Activated CD4-positive, CD25-positive, alpha-beta regulatory T cell (primary cell): ENCODE measurements at places on chromosomes 2 and 18.

GRCh38 chr2:200756618-200757321, 54.9 kb upstream of the BZW1 start:
- DNase-seq: no peak

GRCh38 chr18:24064391-24065100, 50.0 kb downstream of the TTC39C start:
- DNase-seq: no peak

DNA sequence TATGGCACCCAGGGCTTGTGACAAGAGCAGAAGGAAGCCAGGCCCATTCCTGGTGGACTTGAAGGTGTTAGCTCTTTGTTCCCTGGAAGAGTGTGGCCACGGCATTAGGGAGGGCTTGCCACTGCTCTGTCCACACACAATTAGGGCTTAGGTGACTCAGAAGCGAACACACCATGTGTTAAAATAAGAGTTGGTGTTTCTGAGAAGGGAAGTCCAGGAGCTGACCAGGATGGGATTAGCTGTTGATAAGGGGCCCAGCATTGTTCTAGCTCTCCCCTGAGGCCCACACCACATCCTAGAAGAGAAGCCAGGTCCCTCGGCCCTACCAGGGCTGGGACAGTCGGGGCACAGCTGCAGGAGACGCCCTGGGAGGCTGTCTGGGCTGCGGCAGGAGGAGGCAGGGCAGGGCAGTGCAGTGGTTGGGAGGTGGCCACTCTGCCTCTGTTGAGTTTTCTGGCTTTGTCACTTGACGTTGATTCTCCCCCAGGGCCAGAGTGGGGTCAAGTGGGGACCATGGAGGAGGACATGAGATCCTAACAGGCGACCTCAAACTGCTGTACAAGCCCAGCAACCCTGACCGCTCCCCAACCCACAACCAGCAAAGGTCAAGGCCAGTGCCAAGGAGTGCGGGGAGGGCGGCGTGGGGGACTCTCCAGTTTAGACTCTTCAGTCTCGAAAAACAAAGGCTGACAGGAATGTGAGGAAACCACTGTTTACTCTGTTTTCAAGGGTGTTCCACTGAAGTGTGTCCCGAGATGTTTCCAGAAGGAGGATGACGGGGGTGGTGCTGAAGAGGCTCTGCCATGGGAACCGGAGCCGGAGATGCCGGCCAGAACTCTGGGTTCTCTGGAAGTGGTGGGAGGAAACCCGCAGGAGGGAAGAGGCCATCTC, 16.8 kb downstream of the GNLY start:
- no peak for DNase-seq

GRCh38 chr2:10721396-10722251, at the start of gene ATP6V1C2:
ATP6V1C2 (plus strand) TSS chr2:10721630; CDS start chr2:10722850, 1,220 bp downstream.
- no peak for DNase-seq

DNA sequence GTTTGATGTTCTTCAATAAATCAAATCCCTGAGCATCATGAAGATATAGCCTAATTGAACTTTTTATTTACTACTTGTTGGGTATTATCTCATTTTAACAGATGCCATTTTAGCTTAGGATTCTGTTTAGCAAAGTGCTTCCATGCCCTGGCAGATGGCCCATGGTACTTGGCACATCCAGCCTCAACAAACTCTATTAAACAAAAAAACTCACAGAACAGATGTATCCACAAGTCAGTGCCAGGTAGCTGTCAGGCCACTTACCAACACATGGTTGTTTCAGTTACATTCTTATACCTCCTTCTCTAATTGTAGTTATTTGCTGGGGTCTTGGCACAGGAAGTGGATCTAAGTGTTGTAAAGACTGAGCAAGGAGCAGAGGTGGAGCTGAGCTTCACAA, 29.6 kb downstream of the GAD1 start:
- no peak for DNase-seq

DNA sequence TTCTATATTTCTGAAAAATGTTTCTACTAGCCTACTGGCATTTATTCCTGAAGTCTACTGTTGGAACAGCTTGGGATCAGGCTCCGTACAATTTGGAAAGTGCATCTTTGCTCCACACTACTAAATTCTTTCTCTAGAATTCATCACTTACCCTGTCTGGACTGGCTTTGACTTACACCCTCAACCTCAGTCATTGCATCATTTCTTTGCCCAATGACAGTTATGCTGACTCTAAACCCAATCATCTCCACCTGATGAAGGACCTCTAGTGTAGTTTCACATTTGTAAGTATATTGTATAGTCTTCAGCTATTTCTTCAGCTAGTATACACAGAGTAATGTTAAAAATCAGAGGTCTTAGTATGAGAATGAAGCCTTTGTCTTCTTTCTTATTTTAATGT, 359.6 kb upstream of the MC4R start:
- no peak for DNase-seq

DNA sequence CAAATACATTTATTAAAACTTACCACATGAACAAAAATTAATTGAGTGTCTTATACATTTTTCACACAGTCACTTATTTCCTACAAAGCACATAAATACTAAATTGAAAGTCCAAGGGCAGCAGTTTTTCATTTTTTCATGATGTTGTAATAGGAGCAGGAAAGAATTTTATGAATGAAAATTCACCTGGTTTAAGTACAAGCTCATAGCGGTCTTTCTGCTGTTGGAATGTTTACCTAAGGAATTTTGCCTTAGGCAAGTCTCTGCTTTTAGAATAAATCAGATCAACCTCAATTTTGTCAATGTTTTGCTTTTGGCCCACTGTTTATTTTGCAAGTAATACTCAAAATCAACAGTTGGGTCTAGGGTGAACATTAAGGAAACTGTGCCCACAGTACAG, 40.0 kb downstream of the ETAA1 start:
- DNase-seq: no peak

- no peak for DNase-seq
Observed at GRCh38 chr2:233059547-233059796, 670 bp upstream of the INPP5D start.

DNA sequence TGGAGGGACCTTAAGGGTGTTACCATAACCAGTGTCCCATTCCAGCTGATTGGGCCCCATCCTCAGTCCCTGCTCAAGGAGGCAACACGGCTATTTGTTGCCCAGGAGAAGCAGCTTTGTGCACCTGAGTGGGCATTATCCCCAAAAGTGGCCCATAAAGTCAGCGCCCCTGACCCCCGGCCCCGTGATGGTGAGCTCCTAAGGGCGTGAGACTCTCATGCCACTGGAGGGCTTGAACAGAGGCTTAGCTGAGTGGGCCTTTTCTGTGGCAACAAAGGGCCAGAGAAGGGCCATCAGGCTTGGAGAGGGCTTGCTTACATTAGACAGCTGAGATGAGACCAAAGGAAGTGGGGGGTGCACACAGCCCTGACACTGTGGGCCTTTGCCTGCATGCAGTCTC, 99.2 kb upstream of the RAB6C start:
- no peak for DNase-seq

DNA sequence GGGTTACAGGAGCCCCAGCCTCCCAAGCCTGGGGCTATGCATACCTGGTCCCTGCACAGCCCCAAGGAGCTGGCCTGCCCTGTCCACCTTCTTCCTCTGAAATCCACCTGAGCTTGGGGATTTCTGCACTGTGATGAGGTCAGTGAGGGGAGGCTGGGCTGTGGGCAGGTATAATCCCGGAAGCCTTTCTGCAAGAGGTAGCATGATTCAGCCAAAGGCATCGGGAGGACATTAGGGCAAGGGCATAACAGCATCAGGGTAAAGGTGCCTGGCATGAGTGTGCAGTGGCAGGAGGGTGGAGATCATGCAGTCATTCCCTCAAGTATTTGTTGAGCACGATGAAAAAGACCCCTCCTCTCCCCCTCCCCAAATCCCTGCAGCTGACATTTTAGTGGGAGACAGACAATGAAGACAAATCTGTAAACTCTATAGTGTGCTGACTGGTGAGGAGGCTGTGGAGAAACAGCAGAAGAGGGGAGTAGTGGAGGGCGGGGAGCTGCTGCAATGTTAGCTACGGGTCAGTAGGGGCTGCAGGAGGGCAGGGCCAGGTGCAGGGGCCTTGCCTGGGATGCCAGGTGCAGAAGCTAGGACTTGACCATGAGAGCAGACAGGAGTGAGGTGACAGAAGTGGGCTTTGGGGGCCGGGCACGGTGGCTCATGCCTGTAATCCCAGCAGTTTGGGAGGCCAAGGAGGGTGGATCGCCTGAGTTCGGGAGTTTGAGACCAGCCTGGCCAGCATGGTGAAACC, 18.7 kb downstream of the ZFP36L2 start:
- DNase-seq: no peak

DNA sequence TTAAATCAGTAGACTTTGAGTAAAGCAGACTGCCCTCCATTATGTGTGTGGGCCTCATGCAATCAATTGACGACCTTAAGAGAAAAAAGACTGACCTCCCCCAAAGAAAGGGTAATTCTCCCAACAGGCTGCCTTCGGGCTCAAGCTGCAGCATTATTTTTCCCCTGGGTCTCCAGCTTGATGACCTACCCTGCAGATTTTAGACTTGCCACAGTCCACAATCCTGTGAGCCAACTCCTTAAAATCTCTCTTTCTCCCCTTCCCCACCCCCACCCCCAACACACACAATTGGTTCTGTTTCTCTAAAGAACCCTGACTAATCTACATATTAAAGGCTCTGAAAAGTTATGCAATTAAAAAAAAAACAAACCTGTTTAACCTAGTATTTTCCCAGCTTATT, 89.4 kb downstream of the RNF152 start:
- DNase-seq: no peak

DNA sequence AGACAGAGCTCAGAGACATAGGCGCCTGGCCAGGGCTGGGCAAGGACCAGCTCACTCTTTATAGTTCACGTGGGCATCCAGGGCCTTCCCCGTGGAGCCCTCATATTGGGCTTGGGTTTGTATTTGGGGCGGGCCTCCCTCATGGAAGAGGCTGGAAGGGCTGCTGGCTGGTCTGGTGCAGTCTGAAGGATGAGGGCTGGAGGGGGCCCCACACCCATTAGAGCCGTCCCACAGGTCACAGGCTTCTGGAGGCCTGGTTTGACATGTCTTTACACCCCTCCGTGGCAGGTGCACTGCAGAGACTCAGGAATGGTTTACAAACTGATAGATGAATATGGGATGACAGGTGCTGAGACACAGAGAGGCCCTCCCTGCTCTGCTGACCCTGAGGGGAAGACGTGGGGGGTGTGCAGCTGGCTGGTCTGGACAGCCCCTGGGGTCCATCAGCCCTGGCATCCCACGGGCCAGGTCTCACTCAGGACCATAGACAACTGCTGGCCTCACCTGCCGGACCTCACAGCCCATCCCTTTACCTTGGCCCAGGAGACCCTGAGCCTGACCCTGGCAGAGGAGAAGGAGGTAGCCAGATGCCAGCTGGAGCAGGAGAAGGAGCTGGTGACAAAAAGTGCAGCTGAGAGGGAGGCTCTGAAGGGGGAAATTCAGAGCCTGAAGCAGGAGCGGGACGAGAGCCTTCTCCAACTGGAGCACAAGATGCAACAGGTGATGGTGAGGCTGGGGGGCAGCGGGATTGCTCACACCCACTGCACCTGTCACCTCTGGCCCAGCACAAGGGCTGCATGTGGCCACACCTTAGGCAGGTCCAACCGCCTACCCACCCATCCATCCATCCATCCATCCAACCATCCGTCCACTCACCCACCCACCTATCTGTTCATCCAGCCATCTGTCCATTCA, 43.9 kb downstream of the CROCC2 start:
- no peak for DNase-seq

GRCh38 chr18:78612801-78613200, 366.8 kb upstream of the SALL3 start:
- no peak for DNase-seq

DNA sequence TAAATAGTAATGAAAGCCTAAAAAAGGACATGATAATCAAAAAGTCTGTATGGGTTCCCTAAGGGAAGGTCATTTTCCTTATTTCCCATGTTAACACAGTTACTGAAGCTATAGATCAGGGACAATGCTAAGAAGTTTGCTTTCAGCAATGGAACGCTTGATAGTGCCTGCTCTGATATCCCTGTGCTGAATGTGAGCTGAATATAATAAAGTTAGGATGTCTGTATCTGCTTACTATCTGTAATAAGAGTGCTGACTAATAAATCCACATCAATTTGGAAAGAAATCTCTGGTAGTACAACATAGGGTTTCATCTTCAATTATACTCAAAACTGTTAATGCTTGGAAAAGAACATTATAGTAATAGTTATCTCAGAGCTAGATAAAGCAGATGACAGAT, 25.8 kb downstream of the TTC21B start:
- DNase-seq: no peak

DNA sequence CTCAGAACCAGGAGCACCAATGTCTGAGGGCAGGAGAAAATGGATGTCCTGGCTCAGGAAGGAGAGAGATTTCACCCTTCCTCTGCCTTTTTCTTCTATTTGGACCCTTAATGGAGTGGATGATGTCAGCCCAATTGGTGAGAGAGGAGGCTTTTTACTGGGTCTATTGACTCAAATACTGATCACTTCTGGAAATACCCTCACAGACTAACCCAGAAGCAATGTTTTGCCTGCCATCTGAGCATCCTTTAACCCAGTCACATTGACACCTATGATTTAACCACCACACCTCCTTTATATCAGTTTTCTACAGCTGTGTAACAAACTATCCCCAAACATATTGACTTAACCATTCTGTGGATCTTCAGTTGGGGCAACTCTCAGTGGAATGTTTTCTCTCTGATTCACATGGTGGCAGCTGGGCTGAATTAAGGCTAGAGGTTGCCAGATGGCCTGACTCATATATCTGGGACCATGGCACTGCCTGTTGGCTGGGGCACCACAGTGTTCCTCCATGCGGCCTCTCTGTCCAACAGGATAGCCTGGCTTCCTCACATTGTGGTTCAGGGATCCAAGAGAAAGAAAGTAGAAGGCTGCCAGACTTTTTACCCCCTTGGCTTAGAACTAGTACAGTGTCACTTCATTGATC, 18.2 kb upstream of the MBOAT2 start:
- no peak for DNase-seq

DNA sequence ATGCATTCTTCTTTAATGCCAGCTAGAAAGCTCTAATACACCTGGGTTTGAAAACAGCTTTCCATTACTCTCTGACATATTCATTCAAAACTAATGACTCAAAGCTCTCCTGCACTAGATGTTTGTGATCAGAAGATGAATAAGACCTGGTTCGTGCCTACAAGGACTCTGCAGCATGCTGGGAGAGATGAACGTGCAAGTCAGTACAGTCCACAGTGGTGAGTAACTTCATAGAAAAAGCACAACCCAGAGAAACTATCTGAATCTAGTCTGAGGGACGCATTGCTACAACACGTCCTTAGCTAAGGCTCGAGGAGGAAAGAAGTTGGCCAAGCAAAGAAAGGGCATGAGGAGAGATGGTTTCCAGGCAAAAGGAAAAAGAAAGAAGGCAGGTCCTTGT, 234.3 kb downstream of the OSR1 start:
- DNase-seq: no peak

GRCh38 chr18:35415511-35416073, 38.5 kb upstream of the ZNF396 start:
- no peak for DNase-seq

DNA sequence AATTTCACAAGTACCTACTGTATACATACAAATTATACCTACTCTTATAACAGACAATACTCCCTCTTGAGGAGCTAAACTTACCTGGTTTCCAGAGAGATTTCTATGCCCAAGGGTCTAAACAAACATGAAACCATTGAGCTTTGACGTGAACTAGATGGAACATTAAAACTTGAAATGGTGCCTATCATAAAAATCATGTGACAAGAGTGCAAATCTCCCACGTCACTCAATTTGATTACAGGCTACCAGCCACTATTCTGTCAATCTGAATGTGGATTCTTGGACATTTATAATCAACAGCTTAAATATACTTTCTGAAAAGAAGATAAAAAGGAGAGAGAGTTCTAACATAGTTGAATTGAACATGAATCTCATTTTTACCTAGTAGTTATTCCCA, 297.1 kb upstream of the SESTD1 start:
- DNase-seq: no peak
